ENCODE measurements at places on chromosomes 2 and 18.

- H3K36me3 ChIP-seq: no peaks in the 10 kb centered on the region
- H3K4me1 ChIP-seq: peaks cover 5% of the 10 kb centered on the region
- DNase-seq: no peak
- H3K4me3 ChIP-seq: no peak overlapping the region
- H3K27ac ChIP-seq: no peak overlapping the region
These were observed 13.6 kb upstream of the RAB10 start for GRCh38 chr2:26020231-26020640.

DNA sequence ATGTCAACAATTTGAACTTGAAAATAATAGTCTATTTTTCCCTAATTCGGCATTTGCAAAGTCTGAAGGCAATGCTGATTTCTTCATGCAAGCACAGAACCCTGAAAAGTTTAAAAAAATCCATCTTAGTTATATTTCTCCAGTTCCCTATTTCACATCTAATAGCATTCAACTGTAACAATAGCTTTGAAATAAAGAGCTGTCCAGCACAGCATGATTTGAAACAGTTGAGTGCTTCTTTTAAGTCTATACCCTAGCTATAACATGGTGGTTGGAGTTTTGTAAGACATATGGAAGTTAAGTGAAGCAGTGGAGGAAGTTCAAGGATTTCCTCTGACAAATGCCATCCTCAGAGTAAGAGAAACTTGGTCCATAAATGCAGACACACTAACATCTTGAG is 691.9 kb downstream of the ERBB4 start:
- no peak for DNase-seq
- H3K4me1 ChIP-seq: no peaks in the 10 kb centered on the region
- no peaks in the 10 kb centered on the region for H3K36me3 ChIP-seq
- no peaks in the 10 kb centered on the region for H3K27me3 ChIP-seq

DNA sequence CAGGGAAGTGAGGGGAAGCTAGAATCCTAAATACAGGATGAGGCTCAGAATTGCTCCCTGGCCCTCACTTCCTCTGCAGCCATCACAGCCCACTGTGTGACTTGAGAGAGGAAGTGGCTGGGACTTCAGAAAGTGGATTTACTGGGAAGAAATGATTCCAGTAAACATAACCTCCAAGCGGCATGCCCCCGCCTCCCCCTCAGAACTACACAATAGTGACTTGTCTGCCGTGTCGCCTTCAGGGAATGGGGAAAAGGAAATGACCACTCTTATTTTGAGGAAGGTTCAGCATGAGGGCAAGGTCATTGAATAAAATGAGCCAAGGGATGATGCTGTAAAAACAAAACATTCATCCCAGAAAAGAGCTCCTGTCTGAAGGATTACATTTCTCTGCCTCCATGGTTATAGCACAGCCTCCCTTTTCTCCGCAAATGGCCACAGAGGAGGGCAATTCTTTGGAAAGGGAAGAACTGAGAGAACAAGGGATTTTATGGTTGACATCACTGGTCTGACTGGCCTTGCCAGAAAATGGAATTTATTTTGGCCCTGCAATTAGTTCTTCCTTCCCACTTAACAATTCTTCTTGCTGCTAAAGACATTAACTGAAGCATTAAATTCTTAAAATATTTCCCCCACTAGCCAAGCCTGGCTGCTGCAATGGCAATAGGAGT is 78.9 kb upstream of the DAPL1 start:
- peaks cover 2% of the 10 kb centered on the region for H3K36me3 ChIP-seq
- peaks cover 6% of the 10 kb centered on the region for H3K27me3 ChIP-seq
- no peaks in the 10 kb centered on the region for H3K4me1 ChIP-seq
- no peak overlapping the region for H3K27ac ChIP-seq
- H3K4me3 ChIP-seq: no peak overlapping the region
- DNase-seq: no peak

DNA sequence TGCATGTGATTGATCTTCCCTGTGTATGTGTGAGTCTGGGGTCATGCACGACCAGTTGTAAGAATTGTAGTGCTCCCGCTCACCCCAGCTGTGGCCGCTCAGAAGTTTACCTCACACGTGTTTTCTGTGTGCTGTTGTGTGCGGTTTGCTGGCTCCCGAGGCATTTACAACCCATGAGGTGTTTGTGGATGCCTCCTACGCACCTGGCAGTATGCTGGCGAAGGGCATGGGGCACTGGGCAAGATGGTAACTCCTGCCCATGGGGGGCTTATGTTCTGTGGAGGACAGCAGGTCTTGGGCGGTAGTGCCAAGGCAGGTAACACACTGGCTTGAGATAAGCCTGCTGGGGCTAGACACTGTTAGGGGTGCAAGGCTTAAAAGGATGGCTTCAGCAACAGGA is 102.6 kb upstream of the HS6ST1 start:
- no peak for DNase-seq
- no peaks in the 10 kb centered on the region for H3K4me1 ChIP-seq
- H3K27ac ChIP-seq: no peak overlapping the region
- H3K4me3 ChIP-seq: no peak overlapping the region
- H3K27me3 ChIP-seq: no peaks in the 10 kb centered on the region

- H3K27ac ChIP-seq: no peak overlapping the region
- no peaks in the 10 kb centered on the region for H3K4me1 ChIP-seq
- DNase-seq: no peak
- no peaks in the 10 kb centered on the region for H3K27me3 ChIP-seq
- no peak overlapping the region for H3K4me3 ChIP-seq
- H3K36me3 ChIP-seq: no peaks in the 10 kb centered on the region
These were observed 437.6 kb downstream of the DLGAP1 start for GRCh38 chr18:4017480-4017879.

- no peak for DNase-seq
- H3K4me3 ChIP-seq: no peak overlapping the region
- no peaks in the 10 kb centered on the region for H3K36me3 ChIP-seq
- no peaks in the 10 kb centered on the region for H3K4me1 ChIP-seq
- peaks cover 2% of the 10 kb centered on the region for H3K27me3 ChIP-seq
These were observed 20.7 kb upstream of the COPS8 start for GRCh38 chr2:237065071-237065377.

- no peaks in the 10 kb centered on the region for H3K4me1 ChIP-seq
- no peak overlapping the region for H3K27ac ChIP-seq
- no peaks in the 10 kb centered on the region for H3K36me3 ChIP-seq
- no peak overlapping the region for H3K4me3 ChIP-seq
These were observed 218.8 kb downstream of the DYSF start for GRCh38 chr2:71671895-71672825.

- no peak overlapping the region for H3K4me3 ChIP-seq
- no peaks in the 10 kb centered on the region for H3K27me3 ChIP-seq
- H3K4me1 ChIP-seq: no peaks in the 10 kb centered on the region
- H3K36me3 ChIP-seq: no peaks in the 10 kb centered on the region
- DNase-seq: no peak
These were observed 218.4 kb upstream of the REV1 start for GRCh38 chr2:99708231-99708630.

GRCh38 chr2:103594823-103595222 is 833.0 kb downstream of the TMEM182 start:
- H3K4me1 ChIP-seq: no peaks in the 10 kb centered on the region
- no peaks in the 10 kb centered on the region for H3K36me3 ChIP-seq
- DNase-seq: no peak
- H3K27ac ChIP-seq: no peak overlapping the region

- no peak overlapping the region for H3K4me3 ChIP-seq
- H3K27ac ChIP-seq: no peak overlapping the region
- DNase-seq: no peak
- H3K27me3 ChIP-seq: peaks cover 7% of the 10 kb centered on the region
- H3K4me1 ChIP-seq: peaks cover 2% of the 10 kb centered on the region
These were observed 19.3 kb upstream of the TMEM87B start for GRCh38 chr2:112035786-112036185.

GRCh38 chr2:10732924-10733565 is 11.6 kb downstream of the ATP6V1C2 start:
- no peaks in the 10 kb centered on the region for H3K36me3 ChIP-seq
- peaks cover 6% of the 10 kb centered on the region for H3K27me3 ChIP-seq
- no peak overlapping the region for H3K4me3 ChIP-seq
- no peaks in the 10 kb centered on the region for H3K4me1 ChIP-seq
- H3K27ac ChIP-seq: no peak overlapping the region

- no peak overlapping the region for H3K27ac ChIP-seq
- H3K4me1 ChIP-seq: no peaks in the 10 kb centered on the region
- H3K36me3 ChIP-seq: peaks cover 2% of the 10 kb centered on the region
- no peak overlapping the region for H3K4me3 ChIP-seq
These were observed 47.3 kb upstream of the HPCAL1 start for GRCh38 chr2:10255189-10256030.

DNA sequence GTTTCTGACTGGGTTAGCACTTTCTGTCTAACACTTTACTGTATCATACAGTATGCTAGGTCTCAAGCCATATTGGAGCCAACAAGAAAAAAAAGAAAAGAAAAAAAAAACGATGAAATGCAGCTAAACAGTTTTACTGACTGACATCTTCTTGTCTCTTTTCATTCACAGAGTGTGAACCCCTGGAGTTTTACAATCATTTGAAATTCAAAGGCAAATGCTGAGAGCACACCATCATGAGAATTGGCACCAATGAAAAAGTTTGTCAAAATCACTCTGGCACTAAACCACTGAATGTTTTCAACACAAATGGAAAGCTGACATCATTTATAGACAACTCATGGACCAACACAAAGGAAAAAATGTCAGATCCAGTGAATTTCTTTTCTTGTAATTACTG is 513.3 kb downstream of the LRRTM4 start:
- no peak overlapping the region for H3K4me3 ChIP-seq
- H3K27ac ChIP-seq: no peak overlapping the region

DNA sequence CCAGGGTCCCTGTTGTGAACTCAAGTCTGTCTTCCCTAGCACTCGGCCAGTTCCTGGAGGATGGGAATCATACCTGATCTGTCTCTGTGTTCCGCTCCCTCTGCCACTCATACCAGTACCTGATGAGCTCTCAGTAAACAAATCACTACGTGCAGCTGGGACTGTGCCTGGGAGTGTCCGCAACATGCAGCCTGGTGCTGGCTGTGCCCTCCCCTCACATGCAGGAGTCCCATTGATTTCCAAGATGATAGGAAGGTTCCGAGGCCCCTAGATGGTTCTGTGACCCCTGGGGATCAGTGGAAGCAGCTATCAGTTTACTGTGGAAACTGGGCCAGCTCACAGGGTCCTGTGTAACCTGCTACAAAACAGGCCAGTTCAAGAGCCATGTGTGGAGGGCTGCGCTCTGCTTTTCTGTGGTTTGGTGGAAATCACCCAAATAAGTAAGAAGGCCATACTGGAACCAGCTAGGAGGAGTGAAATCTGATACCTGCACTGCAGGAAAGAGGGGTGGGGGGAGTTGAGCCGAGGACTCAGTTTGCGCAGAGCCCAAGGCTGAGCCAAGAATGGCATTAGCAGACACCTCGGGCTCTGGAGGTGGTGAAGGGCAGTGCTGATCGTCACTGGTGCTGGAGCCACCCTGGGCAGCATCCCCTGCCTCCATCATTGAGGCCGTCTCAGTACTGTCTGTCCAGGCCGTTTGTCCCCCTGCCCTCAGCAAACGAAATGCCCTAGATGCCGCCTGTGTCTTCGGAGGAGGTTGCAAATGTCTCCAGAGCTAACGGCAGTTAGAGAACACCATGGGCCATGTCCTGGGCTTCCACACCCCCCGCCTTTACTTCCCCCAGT is 93.3 kb downstream of the KLHL29 start:
- no peak overlapping the region for H3K27ac ChIP-seq
- DNase-seq: no peak
- H3K36me3 ChIP-seq: no peaks in the 10 kb centered on the region
- no peak overlapping the region for H3K4me3 ChIP-seq
- no peaks in the 10 kb centered on the region for H3K4me1 ChIP-seq

GRCh38 chr18:3511980-3512379 is 62.0 kb downstream of the TGIF1 start:
- H3K27me3 ChIP-seq: peaks cover 2% of the 10 kb centered on the region
- peak overlapping the region; percentile 22 for H3K27ac ChIP-seq
- H3K36me3 ChIP-seq: no peaks in the 10 kb centered on the region
- no peak overlapping the region for H3K4me3 ChIP-seq
- DNase-seq: no peak

GRCh38 chr2:133801946-133802345 is 233.7 kb upstream of the NCKAP5 start:
- no peak overlapping the region for H3K4me3 ChIP-seq
- H3K4me1 ChIP-seq: no peaks in the 10 kb centered on the region
- no peak overlapping the region for H3K27ac ChIP-seq
- peaks cover 14% of the 10 kb centered on the region for H3K27me3 ChIP-seq
- H3K36me3 ChIP-seq: no peaks in the 10 kb centered on the region
- no peak for DNase-seq

DNA sequence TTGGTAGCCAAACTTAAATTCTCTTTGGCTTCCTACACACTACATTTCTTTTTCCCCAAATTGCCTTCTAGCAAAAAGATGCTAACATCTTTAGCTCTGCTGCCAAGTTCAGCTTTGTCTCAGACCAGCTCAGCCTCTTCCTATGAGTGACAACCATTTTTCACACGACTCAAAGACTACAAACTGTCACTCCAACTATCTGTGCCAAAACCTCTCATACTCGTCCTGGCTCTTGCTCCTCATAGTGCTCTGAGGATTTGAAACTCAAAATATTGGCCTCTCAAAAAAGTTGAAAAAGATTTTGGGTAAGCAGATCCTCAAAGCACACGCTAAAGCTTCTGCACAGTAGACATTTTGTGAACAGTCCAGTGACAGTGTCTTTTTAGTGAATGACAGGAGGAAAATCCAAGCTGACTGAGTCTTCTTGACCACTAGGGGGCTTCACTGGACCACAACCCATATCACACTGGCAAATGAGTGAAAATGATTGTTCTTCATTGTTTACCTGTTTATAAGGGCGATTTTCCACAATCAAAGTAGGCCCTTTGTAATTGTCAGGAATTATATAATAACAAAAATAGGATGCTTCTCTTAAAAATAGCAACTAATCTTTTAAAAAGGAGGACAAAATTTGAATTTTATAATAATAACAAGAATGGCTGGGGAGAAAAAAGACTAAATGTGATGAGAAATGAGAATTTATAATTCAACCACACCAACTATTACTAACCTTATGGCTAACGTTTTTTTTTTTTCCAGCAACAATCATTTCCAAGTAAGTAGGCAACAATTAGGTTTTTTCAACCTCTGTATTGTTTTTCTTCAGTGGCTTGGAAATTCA is 85.5 kb upstream of the PGAP1 start:
- no peak for DNase-seq
- H3K27me3 ChIP-seq: no peaks in the 10 kb centered on the region
- H3K4me3 ChIP-seq: no peak overlapping the region
- peaks cover 28% of the 10 kb centered on the region for H3K36me3 ChIP-seq

DNA sequence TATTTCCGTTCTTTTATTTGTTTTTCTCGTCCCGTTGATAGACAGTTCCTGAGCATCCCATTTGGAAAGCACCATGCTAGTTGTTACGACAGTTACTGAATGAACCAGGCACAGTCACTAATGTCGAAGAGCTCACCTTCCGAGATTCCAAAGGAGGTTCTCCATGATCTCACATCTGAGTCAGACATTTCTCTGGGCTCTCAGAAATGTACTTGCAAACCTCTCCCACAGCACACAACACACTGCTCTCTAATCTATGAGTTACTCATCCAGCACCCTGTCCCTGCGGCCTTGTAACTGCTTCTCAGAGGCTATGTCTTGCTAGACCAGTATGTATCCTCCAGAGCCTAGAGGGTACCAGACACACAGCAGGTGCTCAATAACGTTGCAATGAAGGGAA is 174.7 kb downstream of the DNER start:
- no peak overlapping the region for H3K27ac ChIP-seq
- no peaks in the 10 kb centered on the region for H3K4me1 ChIP-seq
- no peaks in the 10 kb centered on the region for H3K36me3 ChIP-seq
- H3K4me3 ChIP-seq: no peak overlapping the region
- DNase-seq: no peak
- no peaks in the 10 kb centered on the region for H3K27me3 ChIP-seq
